ENCODE measurements at places on chromosomes 2 and 18. TPM values are rescaled to one million over a fixed set of nuclear protein-coding genes. Genes with fewer than 3 reads are reported as not detected.

Gene TMEM182
- 6.1 TPM for total RNA-seq

Gene NDC80
- 84.7 TPM for total RNA-seq

Gene HOXD11
- total RNA-seq: not detected

Gene TUBB8B
- not detected for total RNA-seq

Gene EFHD1
- 0.23 TPM for total RNA-seq

GRCh38 chr18:13261661-13262357, 43.2 kb downstream of the LDLRAD4 start:
- no peak overlapping the region for H3K4me3 ChIP-seq
- H3K27ac ChIP-seq: peak overlapping the region; percentile 45
- H3K36me3 ChIP-seq: no peaks in the 10 kb centered on the region
- H3K27me3 ChIP-seq: no peaks in the 10 kb centered on the region
- H3K4me1 ChIP-seq: peaks cover 50% of the 10 kb centered on the region

DNA sequence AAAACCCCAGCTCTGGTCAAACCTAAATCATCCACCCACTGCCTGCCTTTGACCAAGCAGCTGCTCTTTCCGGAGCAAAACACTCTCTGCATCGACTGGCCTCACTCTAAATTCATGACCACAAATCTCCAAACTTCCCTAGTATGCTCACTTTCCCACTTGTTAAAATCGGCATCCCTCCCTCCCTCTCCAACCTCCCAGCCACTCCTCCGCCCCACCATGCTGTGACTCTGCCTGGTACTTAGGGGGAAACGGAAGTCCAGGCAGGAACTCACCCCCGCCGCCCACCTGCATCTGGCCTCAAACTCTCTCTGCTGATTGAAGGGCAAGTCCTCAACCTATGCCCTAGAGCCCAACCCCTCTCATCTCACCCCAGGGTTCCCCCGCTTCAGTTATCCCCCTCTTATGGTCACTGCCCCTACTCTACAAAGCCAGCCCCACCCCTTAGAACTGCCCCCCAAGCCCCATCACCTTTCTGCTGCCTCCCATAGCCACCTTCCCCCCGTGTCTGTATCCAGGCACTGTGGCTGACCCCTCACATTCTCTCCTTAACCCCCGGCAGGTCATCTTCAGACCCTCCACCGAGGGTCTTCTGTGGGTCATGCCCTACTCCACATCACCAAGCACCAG, 3.8 kb upstream of the ADRA2B start:
- peaks cover 36% of the 10 kb centered on the region for H3K27me3 ChIP-seq
- peaks cover 2% of the 10 kb centered on the region for H3K36me3 ChIP-seq
- H3K4me1 ChIP-seq: peaks cover 10% of the 10 kb centered on the region
- no peak overlapping the region for H3K4me3 ChIP-seq
- DNase-seq: no peak
- no peak overlapping the region for H3K27ac ChIP-seq

DNA sequence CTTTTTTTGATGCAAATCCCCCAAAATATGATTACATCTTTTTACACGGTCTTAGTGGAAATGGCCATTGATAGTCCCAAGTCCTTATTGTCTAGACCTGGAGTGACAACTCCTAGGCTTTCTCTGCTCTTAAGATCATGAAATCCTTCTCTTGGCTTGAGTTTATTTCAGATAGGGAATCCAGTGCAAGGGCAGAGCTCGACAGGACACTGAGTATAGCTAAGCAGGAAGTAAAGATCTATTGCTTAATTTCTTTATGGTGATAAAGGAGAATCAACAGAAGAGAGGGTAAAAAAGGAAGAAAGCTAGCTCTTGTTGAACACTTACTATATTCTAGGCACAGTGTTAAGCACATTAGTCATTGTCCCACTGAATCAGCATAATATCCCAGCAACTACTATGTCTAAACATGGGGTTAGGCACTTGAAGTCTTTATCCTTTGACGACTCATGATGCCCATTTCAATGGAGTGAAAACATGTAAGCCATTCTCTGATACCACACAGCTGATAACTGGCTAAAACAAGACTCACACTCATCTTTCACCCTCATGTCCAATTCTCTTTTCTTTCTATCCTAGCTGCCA, 74.1 kb upstream of the LRATD1 start:
- DNase-seq: no peak
- H3K36me3 ChIP-seq: no peaks in the 10 kb centered on the region
- no peak overlapping the region for H3K4me3 ChIP-seq
- H3K27ac ChIP-seq: no peak overlapping the region
- H3K27me3 ChIP-seq: no peaks in the 10 kb centered on the region

DNA sequence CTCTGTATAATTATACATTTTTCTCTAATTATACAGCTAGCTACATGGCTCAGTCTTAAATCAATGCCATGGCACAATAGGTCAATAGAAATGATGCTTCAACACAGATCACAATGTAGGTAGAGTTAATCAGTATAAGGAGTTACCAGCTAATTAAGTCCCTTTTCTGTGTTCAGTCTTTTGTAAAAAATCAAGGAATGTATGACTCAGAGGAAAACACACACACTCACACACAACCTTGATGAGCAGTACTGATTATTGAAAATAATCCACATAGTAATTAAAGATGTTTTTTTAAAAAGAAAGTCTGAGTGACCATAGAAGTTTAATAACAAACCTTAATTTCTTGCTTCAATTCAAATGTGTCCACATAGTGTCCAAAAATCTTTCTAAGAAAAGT, 691.3 kb downstream of the LRP1B start:
- H3K4me3 ChIP-seq: no peak overlapping the region
- DNase-seq: no peak
- H3K27me3 ChIP-seq: no peaks in the 10 kb centered on the region
- no peaks in the 10 kb centered on the region for H3K4me1 ChIP-seq
- no peaks in the 10 kb centered on the region for H3K36me3 ChIP-seq

DNA sequence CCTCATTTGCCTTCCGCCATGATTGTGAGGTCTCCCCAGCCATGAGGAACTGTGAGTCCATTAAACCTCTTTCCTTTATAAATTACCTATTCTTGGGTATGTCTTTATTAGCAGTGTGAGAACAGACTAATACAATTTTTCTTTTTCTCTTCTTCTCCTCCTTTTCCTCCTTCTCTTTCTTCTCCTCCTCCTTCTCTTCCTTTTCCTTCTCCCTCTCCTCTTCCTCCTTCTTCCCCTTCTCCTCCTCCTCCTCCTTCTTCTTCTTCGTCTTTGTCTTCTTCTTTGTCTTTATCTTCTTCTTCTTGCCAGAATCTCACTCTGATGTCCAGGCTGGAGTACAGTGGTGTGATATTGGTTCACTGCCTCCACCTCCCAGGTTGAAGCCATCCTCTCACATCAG, 20.2 kb downstream of the SKA1 start:
- peaks cover 10% of the 10 kb centered on the region for H3K27me3 ChIP-seq
- H3K4me3 ChIP-seq: no peak overlapping the region
- H3K27ac ChIP-seq: no peak overlapping the region
- peaks cover 2% of the 10 kb centered on the region for H3K4me1 ChIP-seq
- peaks cover 13% of the 10 kb centered on the region for H3K36me3 ChIP-seq
- no peak for DNase-seq

DNA sequence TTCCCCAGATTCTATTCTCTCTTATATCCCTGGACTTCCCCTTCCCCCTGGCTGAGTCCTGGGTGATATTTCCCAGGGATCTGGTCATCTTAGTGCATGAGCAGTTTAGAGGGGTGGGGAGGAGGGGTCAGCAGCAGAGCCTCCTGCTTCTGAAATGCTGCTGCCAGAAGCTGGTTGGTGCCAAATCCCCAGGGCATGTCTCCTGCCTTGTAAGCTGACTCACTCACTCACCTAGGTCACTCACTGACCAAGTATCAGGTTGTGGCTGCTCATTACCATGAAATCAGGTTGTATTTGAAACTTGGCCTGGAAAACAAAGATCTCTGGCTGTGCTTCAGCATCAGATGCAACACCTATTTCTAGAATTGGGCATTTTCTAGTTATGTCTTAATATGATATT, 14.3 kb downstream of the GPR39 start:
- H3K27ac ChIP-seq: no peak overlapping the region
- H3K4me1 ChIP-seq: no peaks in the 10 kb centered on the region
- no peak overlapping the region for H3K4me3 ChIP-seq
- H3K27me3 ChIP-seq: peaks cover 4% of the 10 kb centered on the region
- no peaks in the 10 kb centered on the region for H3K36me3 ChIP-seq
- DNase-seq: no peak

DNA sequence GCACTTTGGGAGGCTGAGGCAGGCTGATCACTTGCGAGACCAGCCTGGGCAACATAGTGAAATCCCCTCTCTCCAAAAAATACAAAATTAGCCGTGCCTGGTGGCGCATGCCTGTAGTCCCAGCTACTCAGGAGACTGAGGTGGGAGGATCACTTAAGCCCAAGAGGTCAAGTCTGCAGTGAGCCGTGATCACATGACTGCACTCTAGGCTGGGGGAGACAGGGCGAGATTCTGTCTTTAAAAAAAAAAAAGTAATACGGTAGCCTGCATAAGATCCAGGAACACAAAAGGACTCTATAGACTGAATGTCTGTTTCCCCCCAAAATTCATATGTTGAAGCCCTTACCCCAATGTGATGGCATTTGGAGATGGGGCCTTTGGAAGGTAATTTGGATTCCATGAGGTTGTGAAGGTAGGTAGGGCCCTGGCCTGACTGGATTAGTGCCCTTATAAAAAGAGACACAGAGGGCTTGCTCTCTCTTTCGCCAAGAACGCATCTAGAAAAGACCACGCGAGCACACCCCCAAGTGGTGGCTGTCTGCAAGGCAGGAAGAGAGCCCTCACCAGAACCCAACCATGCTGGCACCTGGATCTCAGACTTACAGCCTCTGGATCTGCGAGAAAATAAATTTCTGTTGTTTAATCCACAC, 17.0 kb downstream of the MBOAT2 start:
- H3K36me3 ChIP-seq: no peaks in the 10 kb centered on the region
- DNase-seq: peak; percentile 47
- H3K27ac ChIP-seq: no peak overlapping the region
- no peak overlapping the region for H3K4me3 ChIP-seq
- H3K4me1 ChIP-seq: no peaks in the 10 kb centered on the region

GRCh38 chr2:14944562-14945346, 312.2 kb downstream of the LRATD1 start:
- no peaks in the 10 kb centered on the region for H3K36me3 ChIP-seq
- no peak overlapping the region for H3K4me3 ChIP-seq
- DNase-seq: peak; percentile 7
- H3K27ac ChIP-seq: no peak overlapping the region
- H3K4me1 ChIP-seq: no peaks in the 10 kb centered on the region

DNA sequence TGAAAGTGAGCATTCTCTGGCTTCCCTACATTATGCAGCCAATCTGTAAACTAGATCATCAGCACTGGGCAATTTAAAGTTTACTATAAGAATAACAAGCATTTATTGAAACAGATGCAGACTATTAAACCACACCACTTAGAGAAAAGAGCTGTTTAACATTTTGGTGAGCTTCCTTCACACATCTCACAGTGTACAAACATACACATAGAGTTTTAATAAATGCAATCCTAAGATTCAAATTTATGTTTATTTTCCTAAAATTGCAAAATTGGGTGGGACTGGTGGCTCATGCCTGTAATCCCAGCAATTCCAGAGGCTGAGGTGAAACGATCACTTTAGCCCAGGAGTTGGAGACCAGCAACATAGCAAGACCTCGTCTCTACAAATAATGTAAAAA, 199.3 kb downstream of the SH3BP4 start:
- H3K36me3 ChIP-seq: no peaks in the 10 kb centered on the region
- no peak overlapping the region for H3K4me3 ChIP-seq
- DNase-seq: no peak
- H3K27me3 ChIP-seq: peaks cover 19% of the 10 kb centered on the region

GRCh38 chr2:9984217-9984739, 32.8 kb downstream of the GRHL1 start:
- peaks cover 16% of the 10 kb centered on the region for H3K4me1 ChIP-seq
- no peak overlapping the region for H3K4me3 ChIP-seq
- peaks cover 7% of the 10 kb centered on the region for H3K27me3 ChIP-seq
- H3K36me3 ChIP-seq: no peaks in the 10 kb centered on the region
- peak; percentile 51 for DNase-seq

- DNase-seq: no peak
- H3K4me1 ChIP-seq: no peaks in the 10 kb centered on the region
- no peaks in the 10 kb centered on the region for H3K36me3 ChIP-seq
- H3K4me3 ChIP-seq: no peak overlapping the region
Observed at GRCh38 chr2:215425021-215425782, 10.7 kb downstream of the FN1 start.

GRCh38 chr2:45859682-45860081, 208.2 kb downstream of the PRKCE start:
- H3K27ac ChIP-seq: peak overlapping the region; percentile 77
- H3K27me3 ChIP-seq: no peaks in the 10 kb centered on the region
- no peaks in the 10 kb centered on the region for H3K36me3 ChIP-seq
- H3K4me1 ChIP-seq: peaks cover 35% of the 10 kb centered on the region
- DNase-seq: no peak

GRCh38 chr2:32498306-32498705, 129.5 kb upstream of the TTC27 start:
- H3K27me3 ChIP-seq: no peaks in the 10 kb centered on the region
- peaks cover 33% of the 10 kb centered on the region for H3K36me3 ChIP-seq
- no peak overlapping the region for H3K27ac ChIP-seq

DNA sequence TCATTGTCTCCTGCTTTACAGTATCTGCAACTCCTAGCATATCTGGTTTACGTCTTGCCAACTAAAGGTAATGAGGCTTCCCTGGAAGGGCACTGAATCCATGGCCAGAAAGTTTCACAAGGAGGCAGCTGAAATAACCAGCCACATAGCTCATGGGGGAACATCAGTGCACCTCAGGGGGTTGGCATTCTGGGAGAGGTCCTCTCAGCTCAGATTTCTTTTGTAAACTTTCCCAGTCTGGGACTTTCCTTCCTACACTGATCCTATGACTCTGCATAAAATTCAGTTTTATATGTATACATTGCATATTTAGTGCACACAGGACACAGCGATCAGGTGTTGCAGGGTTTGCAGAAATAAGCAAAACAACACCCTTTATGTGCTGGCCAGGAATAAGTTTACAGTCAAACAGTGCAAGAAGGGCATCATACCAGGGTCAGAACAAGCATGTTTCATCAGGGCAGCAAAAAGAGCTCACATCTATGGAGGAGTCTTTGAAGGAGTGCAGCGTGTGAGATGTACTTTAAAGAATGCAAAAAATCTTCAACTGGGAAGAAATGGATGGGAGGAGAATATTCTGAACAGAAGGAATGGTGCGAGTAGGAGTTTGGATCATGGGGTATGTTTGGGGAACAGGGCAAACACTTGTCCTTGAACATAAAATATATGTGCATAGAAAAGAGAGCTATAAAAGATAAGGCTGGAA, 240.6 kb upstream of the RAB12 start:
- H3K4me3 ChIP-seq: no peak overlapping the region
- no peak overlapping the region for H3K27ac ChIP-seq
- H3K4me1 ChIP-seq: no peaks in the 10 kb centered on the region
- H3K27me3 ChIP-seq: peaks cover 4% of the 10 kb centered on the region
- DNase-seq: no peak
- H3K36me3 ChIP-seq: no peaks in the 10 kb centered on the region

DNA sequence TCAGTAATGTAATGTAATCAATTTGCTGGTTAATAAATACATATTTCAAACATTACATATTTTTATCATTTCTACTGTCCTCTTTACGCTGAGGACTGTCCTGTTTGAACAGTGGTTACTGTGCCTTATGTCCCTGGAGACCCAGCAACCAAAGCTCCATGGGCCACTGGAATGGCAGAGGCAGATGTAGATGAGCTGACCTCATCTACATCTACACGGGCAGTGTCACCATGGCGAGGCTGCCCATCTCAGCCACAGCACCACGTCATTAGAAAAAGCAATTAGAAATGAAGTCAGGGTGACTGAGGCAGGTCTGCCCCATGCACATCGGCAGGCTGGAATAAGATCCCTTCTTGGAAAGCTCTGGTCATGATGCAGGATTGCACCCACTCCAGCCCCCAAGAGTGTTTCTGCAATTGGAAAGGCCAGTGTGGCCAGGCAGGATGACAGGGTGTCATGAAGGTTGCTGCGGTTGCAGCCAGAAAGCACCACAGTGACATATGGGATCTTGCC, 237.5 kb downstream of the NDUFA10 start:
- peaks cover 3% of the 10 kb centered on the region for H3K27me3 ChIP-seq
- no peak overlapping the region for H3K4me3 ChIP-seq
- no peaks in the 10 kb centered on the region for H3K4me1 ChIP-seq

Data from activated CD4-positive, alpha-beta T cell treated with anti-CD3 and anti-CD28 coated beads for 36 hours (primary cell).